ENCODE measurements at places on chromosomes 13 and 19.

- DNase-seq, result peak; percentile 20
These were observed 263.5 kb downstream of the FOXO1 start for GRCh38 chr13:40402931-40403431.

DNA sequence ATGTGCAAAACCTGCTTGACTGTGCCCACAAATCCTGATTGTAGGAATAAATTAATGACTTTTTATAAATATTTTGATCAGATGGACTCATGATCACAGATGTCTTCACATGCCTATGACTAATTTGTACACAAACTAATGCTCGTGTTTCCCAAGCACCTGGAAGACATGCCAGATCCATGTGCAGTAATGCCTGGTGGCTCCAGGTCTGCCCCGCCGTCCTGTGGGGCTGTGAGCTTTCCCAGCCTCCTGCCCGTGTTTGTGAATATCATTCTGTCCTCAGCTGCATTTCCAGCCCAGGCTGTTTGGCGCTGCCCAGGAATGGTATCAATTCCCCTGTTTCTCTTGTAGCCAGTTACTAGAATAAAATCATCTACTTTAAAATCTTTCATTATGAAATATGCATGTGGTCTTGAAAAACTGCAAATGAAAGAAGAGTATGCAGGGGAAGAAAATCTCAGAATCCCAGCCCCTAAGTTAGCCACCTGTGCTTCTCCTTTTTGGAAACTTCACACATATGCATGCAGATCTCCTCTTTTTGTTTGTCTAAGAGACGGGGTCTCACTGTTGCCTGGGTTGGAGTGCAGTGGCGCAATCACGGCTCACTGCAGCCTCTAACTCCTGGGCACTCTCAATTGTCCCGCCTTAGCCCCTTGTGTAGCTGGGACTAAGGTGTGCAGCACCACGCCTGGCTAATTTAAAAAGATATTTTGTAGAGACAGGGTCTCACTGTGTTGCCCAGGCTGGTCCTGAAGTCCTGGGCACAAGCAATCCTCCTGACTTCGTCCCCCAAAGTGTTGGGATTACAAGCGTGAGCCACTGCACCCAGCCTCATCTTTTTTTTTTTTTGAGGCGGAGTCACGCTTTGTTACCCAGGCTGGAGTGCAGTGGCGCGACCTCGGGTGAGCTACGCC, 6.2 kb downstream of the RPL28 start:
- no peak for DNase-seq

DNA sequence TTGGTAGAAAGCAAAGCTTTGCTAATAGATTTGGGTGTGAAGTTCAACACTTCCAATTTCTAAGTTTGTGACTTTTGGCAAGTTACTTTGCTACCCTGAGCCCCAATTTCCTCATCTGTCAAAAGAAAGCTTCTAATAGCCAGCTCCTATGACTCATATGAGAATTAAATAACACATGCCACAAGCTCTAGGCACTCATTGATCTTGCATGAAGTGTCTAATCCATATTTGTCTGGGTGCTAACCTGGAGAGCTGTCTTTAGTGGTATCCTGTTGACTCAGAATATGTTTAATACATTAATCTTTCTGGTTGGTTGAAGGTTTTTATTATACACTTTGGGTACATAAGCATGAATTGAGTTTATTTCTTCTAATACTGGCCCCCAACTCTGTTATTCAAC, 188.8 kb downstream of the POSTN start:
- no peak for DNase-seq

DNA sequence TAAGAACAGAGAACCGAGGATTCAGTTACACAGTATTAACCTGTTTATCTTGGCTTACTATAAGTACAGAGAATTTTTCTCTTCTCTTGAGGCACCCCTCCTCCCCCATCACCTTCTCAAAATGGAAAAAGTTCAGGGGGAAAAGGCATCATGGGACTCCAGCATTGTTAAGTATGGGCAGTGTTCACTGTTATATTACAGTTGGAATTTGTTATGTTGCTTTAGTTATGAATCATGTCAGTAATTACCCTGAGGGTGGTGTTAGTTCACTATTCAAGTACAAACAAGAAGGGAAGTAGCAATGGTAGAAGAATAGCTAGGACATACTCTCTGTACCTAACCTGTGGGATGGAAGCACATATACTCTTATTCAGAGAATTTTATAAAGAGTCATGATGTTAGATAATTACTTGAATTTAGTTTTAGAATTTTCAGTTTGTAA, 12.0 kb downstream of the LPAR6 start:
- DNase-seq, result peak; percentile 55

DNA sequence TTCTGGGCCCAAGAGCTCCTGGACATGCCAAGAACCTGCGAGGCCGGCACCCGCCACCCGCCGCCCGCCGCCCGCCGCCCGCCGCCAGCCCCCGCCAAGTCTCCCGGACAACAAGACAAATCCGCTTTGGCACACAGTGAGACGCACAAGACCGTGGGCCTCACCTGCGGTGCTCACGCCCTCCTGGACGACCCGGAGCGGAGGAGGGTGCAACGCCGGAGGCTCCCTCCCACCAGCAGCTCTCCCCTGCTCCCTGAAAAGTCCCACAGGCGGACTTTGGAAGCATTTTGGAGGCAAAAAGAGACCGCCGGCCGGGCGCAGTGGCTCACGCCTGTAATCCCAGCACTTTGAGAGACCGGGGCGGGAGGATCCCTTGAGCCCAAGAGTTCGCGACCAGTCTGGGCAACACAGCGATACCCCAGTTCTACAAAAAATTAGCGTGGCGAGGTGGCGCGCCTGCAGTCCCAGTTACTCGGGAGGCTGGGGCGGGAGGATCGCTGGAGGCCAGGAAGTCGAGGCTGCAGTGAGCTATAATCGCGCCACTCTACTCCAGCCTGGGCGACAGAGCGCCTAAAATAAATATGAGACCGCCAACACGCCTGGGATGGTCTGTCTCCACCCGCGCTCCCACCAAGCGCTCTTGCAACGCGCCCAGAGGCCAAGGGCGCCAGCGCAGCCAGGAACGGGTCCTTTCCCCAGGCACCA, 783 bp downstream of the RHPN2 start:
- no peak for DNase-seq

GRCh38 chr19:19651076-19651475, 7.6 kb upstream of the GMIP start:
- DNase-seq, result no peak

- no peak for DNase-seq
These were observed 18.7 kb downstream of the STK24 start for GRCh38 chr13:98557937-98558792.

Measured in fibroblast of skin of left quadriceps (primary cell).